ENCODE measurements at places on chromosomes 3 and 15.

DNA sequence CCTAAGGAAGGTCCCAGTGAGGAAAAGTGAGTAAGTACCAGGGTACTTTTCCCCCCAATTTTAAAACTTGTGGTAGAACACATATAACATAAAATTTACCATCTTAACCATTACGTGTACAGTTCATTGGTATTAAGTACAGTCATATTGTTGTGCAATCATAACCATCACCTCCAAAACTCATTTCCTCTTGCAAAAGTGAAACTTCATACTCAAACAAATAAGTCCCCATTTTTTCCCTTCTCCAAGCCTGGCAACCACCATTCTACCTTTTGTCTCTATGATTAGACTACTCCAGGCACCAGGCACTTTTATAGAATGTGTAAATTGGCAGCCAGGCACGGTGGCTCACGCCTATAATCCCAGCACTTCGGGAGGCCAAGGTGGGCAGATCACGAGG is 12.2 kb downstream of the PRC1 start:
- DNase-seq, result no peak

DNA sequence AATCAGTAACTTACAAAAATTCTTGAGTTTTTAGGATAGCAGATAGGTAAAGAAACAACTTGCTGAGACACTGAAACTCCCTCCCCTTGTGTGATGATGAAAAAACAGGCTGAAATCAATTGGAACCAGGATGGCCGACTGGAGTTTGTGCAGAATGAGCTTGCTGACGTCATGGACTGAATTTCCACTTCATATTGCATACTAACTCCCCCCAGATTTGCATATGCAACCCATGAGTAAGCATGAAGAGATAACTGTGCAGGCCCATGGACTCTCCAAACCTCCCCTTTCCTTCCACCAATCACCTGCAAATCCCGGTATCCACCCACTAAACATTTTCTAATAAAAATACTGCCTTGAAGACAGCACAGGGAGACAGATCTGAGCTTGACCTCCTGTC is 82.0 kb upstream of the SCN5A start:
- no peak for DNase-seq

GRCh38 chr3:163327086-163327485 is 1751.2 kb downstream of the SI start:
- DNase-seq, result no peak

- DNase-seq, result no peak
Measured at GRCh38 chr15:40770147-40770721, 454 bp downstream of the C15orf62 start.

DNA sequence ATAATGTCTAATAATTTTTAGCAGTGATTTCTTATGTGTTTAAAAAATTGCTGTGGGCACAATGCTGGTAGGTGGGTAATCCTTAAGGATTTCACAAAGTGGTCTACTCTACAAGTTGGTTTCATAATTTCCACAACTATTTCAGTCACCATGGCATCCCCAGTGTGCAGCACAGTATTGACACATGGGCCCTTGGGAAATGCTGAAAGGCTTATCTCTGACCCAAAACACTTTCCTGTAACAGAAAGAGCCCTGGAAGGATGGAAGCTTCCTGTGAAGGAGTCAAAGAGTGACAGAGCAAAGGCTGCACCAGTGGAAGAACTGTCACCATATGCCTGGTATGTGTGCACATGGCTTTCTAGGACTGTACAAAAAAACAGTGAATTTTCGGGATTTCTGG is 153.7 kb downstream of the ANO10 start:
- no peak for DNase-seq
